Activated CD4-positive, alpha-beta memory T cell treated with anti-CD3 and anti-CD28 coated beads for 36 hours (primary cell): ENCODE measurements at places on chromosomes 11 and 22.

DNA sequence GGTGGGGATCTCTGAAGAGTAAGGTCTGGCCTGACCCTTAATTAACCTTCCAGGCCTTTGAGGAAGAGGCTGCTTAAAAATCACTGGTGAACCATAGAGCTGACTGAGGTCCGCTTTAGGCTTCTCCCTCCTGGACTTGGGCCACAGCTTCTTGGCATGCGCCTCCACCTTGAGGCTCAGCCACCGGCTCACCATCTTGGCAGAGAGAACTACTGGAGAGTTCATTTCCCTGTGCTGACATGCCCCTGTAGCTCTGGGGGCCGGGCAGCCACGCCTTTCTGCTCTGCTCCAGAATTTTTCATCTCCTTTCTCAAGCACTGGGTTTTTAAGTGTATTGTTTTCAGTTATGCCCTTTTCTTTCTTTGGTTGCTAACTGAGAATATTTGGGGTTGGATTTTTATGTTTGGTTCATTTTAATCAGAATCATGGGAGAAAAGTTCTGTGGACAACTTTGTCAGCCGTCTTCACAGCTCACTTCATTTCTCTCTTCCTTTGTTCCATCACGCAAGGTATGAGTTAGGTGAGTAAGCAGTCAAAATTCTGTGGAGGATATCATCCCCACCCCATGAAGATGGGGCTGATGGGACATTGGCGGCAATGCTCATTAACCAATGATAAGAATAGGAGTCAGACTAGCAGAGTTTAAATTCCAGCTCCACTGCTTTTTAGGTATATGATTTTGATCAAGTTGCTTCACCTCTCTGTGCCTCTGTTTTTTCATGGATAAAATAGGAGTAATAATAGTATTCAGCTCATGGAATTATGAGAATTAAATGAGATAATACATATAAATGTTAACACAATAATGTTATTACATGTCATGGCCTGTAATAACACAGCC, 103.9 kb downstream of the DBX1 start:
- no peak for DNase-seq

DNA sequence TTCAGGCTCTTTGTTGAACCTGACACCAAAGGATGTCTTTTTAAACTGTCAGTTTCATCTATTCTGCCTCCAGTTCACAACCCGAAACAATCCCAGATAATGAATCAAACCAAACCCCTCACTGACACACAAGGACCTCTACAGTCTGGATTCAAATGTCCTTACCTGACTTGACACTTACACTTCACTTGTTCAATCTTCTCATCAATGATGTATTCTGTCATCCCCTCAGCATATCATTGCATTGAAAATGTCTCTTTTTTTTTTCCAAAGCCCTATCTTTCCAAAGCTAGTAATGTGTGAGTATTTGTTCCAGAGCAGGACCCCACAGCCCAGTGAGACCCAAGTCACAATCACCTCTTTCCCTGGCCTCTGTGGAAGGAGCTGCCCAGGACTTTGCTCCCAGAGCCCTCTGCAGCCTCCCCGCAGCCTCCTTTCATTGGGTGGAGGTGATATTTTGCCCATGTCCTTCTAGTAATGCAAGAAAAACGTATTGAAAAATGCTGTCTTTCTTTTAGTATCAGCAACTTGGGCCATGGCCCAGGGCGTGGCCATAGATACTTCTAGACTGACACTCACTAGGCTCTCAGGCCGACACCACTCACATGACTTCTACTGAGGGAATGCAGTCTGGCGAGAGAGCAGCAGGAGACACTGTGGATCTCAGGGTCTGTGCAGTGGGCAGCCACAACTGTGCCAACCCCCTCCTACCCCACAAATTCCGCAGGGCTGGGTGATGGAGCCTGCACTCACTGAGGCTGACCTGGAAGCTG, 18.2 kb downstream of the RFPL3 start:
- DNase-seq: no peak

GRCh38 chr11:124799348-124800225, 619 bp downstream of the MSANTD2 start:
- peak; percentile 50 for DNase-seq

DNA sequence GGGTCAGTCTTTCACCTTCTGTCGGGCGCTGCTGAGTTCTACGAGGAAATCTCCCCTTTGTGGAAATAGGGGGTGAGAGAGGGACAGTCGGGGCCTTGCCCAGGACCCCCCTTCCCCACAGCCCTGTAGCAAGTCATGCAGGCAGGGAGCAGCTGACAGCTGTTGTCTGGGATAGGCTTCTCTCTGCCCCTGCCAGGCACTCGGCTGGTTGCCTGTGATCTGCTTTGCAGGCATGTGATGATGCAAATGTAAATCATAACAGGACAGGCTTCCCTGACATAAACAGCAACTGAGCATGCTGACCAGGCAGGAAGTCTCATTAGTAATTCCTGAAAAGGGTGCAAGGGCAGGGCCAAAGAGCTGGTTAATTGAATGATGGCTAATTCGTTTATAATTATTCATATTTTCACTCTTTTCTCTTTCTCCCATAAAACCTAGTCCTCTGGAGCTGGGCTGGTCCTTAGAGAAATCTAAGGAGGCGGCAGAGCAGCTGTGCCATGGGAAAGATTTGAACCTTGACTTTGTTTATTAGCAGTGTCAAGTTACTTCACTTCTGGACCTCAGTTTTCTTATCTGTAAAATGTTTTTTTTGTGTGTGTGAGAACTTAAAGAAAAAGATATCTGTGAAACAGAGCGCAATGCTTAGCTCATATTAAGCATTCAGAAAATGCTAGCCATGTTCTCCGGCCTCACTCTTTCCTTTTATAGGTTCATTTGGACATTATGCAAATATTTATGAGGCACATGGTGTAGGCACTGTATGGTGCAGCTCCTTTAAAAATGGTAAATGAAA, 129.7 kb downstream of the LDLRAD3 start:
- DNase-seq: no peak

GRCh38 chr11:84825106-84825660, 802.0 kb downstream of the DLG2 start:
- no peak for DNase-seq

GRCh38 chr11:106178361-106178760, 100.9 kb downstream of the AASDHPPT start:
- no peak for DNase-seq

DNA sequence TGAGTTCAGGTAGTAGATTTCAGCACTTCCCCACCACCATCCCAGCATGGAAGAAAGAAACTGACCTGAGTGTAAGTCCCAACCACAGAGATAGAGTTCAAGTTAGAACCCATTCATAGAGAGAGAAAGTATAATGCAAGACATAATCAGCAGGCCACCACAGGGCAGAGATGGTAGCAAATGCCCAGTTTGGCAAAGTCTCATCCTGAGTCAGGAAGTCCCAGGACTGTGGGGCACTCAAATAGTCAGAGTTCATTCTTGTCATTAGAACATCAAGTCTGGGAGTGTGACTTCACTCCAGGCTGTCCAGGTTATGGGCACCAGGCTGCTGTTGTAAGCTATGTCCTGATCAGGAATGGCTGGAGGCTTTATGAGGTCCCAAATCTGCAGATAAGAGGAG, 72.0 kb upstream of the USP47 start:
- no peak for DNase-seq

- no peak for DNase-seq
Observed at GRCh38 chr22:46073683-46074504, 76.4 kb upstream of the PPARA start.

- DNase-seq: no peak
Observed at GRCh38 chr11:134034496-134035381, 34.1 kb upstream of the JAM3 start.

- DNase-seq: no peak
Observed at GRCh38 chr22:26115266-26115665, 54.0 kb upstream of the SEZ6L start.

DNA sequence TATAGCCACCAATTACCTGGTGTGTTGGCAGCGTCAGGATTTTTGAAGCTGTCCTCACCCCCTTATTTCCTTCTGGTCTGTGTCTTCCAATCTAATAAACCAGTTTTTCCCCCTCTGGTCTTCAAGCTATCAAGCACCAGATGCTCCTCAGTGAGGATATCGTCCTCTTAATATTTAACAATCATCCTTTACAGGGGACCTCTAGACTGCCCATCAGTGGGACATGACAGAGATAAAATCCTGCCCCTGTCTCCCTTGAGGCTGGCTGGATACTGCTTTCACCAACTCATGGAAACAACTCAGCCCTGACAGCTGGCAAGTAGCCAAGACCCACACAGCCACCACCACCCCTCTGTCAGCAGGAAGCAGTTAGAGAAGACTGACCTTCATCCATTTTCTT, 421.0 kb upstream of the API5 start:
- DNase-seq: no peak

DNA sequence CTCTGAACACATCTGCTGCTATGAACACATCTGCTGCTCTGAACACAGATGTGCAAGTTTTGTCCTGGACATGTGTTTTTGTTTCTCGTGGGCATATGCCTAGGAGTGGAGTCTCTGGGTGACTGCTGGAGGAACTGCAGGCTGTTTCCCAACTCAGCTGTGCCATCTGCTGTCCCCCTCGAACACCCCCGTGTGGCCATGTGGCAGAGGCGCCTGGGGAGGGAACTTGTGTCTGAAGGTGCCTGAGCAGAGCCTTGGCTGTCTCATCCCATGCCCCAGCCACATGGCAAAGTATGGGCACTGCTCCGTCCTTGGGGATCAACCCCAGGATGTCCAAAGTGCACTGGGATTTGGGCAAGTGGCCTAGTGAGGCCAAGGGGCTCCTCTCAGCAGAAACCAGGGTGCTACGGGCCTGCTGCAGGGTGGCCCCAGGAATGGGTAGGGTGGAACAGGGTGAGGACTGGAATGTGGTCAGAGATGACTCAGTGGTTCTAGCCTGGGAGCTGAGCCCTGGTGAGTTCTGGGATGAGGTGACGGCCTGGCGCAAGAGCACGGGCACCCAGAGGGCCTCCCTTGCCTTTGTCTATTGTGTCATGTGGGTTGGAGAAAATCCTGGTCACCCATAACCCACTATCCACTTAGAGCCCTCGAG, 14.7 kb downstream of the GATD1 start:
- peak; percentile 30 for DNase-seq

DNA sequence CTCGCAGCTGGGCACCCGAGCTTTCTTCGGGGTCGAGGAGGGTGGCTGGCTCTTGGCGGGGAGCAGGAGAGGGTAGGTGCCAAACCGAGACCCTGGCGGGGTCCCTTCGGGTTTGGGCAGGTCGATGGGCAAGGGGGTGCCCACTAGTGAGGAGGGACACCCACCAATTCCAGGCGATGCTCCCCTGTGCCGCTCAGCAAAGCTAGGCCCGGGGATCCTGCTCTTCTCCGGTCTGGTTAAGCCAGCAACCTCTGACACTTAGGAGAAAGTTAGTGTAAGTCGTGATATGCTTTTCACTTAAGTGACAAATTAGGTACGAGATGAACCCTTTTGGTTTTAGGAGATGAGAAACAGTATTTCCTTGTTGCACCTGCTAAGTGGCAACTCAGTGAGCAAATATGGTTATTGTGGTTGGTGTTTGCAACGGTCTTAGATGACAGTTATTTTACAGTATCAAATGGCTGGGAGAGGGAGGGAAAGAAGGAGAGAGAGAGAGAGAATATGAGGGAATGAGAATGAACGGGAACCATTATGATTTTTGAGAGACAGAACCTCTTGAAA, 565 bp downstream of the NUCB2 start:
- DNase-seq: peak; percentile 53

GRCh38 chr11:10388101-10388500, 67.0 kb upstream of the AMPD3 start:
- no peak for DNase-seq

DNA sequence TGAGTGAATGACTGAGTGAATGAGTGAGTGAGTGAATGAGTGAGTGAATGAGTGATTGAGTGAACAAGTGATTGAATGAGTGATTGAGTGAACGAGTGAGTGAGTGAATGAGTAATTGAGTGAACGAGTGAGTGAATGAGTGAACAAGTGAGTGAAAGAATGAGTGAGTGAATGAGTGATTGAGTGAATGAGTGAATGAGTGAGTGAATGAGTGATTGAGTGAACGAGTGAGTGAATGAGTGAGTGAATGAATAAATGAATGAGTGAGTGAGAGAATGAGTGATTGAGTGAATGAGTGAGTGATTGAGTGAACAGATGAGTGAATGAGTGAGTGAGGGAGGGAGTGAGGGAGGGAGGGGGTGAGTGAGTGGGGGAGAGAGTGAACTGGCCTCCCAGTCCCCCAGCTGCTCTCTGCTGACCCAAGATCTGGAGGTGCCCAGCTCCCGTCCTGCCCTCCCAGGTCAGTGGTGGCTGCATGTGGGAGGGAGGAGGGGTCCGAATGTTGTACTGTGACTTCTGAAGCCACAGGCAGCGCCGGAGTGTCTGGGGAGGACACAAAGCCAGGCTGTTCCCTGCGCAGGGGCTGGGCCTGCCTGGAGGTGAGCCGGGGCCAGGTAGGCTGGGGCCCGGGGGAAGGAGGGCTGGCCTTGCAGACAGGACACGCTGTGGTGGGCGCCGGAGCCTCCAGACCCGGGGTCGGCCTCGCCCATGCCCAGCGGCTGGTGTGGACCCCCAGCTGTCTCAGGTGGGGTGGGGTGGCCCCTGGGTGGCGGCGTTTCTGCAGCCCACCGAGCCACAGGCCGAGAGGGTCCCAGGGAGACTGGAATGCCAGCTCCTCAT, 17.8 kb upstream of the PIM3 start:
- DNase-seq: no peak

DNA sequence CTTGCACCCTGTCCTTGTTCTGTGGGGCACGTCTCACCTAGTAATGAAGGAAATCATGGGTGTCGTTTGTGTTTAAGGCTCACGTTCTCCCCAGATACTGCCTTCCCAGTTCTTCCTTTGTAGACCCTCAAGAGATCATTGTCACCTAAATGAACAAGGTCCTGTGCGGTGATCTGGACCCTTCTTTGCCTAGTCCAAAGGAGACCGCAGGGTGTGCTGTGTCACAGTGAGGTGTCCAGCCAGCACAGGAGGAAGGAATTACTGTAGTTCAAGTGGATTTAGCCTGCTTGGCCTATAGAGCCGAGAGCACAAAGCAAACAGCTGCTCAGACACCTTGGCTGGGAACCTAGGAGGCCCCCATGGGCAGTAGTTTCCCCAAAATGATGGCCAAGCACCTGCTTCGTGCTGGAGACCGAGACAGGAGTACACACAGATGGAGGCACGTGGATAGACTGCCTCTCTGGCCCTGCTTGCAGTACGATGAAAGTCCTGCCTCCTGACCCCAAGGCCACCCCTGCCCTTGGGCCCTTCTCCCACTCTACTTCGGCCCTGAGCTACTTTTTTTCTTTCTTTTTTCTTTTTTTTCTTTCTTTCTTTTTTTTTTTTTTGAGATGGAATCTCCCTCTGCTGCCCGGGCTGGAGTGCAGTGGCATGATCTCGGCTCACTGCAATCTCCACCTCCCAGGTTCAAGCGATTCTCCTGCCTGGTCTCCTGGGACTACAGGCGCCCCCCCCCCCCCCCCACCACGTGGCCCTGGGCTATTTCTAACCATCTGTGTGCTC, 19.4 kb upstream of the PPFIA1 start:
- DNase-seq: no peak
